Activated T-cell treated with anti-CD3 and anti-CD28 coated beads for 48 hours (primary cell): ENCODE measurements at places on chromosomes 6 and 20.

GRCh38 chr20:9140162-9140760, 71.4 kb downstream of the PLCB4 start:
- DNase-seq: no peak

DNA sequence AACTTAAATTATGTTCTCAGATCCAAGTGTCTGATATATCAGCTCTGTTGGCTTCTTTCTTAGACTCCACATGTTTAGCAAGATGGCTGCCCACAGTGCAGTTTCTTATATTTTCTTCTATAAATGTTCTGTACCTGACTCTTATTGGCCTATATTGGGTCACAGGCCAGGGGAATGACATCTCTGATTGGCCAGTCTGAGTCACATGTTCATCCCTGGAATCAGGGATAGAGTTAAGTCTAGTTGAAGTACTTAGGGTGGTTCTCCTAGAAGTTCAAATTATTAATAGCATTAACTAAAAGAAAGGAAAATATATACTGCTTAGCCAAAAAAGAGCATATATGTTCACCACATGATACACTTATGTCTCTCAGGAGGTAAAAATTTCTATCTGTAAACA, 105.3 kb upstream of the SLC22A16 start:
- DNase-seq: no peak

GRCh38 chr6:45377043-45377553, 636 bp downstream of the SUPT3H start:
- DNase-seq: no peak

GRCh38 chr6:146543940-146544615, 445 bp downstream of the RAB32 start:
- peak; percentile 5 for DNase-seq

DNA sequence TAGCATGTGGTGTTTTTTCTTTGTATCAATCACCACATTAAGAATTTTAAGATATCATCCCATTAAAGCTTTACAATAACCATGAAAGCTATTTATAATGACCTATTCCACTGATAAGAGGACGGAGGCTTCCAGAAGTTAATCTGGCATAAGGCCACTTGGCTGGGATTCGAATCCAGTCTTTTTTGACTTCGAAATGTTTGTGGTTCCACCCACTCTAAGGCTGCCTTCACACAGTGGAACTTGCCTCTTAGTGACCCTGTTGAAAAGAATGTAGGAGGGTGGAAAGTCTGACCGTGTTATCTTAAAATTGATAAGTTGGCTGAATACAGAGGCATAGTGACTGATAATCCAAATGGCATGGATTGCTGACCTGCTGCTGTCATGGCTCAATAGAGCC, 959.7 kb downstream of the KIF16B start:
- no peak for DNase-seq

GRCh38 chr20:2800521-2801285, at the start of gene CPXM1:
CPXM1 (minus strand) TSS chr20:2800627; CDS start chr20:2800572, 55 bp downstream.
- no peak for DNase-seq

GRCh38 chr6:151561238-151561637, 67.4 kb downstream of the CCDC170 start:
- DNase-seq: no peak

DNA sequence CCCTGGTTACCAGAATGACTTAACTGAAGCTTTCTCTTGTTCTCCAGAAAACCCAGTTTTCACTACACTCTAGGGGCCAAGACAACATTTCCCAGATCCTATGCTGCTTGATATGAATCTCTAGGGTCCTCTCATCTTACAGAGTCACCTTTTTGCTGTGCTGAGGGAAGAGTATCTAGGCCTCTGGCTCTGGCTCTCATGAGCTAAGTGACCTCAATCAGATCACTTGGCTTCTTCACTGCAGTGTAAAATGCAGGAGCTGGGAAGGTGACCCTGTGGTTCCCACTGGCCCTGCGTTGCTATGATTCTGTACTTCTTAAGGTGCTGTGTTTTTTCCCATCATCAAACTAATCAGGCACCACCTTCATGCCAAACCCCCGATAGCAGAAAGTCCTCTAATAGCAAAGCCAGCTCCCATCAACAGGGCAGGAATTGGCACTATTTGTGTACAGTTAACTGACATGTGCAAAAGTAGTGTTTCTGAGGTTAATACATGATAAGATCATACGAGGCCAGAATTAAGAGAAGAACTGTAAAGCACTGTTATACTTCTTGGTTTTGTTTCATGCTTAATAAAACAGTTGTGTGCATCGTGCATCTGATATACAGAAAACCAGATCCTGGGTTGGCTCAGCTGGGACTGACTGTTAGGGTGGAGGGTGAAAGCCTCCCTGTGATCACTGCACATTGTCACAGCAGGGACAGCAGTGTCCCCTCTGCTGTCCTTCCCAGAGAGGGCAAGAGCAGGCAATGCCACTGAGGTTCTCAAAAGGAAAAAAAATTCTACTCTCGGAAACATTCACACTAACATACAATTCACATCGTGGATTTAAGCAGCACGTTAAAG, 46.7 kb downstream of the CNKSR3 start:
- DNase-seq: no peak

DNA sequence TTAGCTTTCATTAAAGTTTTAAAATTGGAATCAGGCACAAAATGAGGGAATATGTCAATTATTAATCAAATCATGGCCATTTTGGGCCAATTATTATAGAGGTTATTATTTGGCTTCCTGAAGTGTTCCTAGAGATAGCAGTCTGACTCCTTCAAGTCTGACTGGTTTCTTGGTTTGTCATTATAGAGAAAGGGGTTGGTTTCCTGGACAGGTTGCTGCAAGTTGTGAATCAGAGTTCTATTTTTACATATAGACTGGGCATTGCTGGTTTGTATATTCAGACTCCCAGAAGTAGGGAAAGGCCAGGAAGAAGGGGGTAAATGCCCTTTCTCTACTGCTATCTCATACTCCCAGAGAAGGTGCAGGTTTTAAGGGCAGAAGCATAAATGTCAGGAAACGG, 121.4 kb upstream of the CEP162 start:
- DNase-seq: no peak

GRCh38 chr6:105326833-105327770, 75.8 kb downstream of the PREP start:
- DNase-seq: no peak

DNA sequence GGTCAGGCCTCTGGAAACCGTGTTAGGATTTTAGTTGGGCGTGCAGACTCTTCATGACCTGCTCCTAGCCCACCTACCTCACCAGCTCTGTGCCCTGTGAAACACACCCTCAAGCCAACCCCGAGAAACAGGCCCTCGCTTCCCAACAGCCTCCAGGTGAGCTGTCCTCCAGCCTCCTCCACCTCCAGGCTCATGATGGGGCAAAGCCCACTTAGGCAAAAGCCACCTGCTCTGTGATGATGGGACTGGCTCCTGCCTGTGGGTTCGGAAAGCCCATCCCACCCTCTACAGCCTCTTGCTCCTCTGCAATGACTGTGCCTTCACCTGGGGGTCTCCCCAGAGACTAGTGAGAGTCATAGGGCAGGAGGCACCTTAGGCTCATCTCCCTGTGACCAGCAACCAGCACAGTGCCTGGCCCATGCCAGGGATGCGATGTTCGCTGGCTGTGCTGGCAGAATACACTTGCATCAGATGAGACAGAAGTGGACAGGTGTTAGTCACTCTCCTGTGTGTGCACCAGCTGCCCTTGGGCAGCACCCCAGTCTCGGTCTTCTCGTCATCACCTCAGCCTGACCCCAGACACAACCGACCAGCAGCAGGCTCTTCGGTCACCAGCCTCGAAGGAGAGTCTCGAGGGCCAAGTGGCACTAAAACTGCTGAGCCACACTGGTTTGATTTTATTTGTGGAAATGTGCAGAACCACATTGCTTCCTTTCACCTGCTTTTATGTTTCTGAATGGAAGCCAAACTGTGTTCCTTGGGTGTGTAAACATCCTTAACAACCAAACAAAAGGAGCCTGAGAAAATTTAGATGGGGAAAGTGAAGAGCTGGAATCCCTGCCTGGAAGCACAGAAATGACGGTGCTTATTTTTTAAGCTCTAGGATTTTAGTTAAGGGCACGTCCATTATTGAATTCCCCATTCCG, 10.7 kb downstream of the PXDC1 start:
- DNase-seq: no peak

GRCh38 chr6:23316131-23316530, 746.8 kb downstream of the HDGFL1 start:
- DNase-seq: no peak

GRCh38 chr6:133724726-133725125, 164.2 kb upstream of the TCF21 start:
- no peak for DNase-seq

GRCh38 chr20:21433329-21433890, 36.1 kb upstream of the NKX2-4 start:
- DNase-seq: no peak

GRCh38 chr6:37582306-37582705, 82.6 kb upstream of the CCDC167 start:
- no peak for DNase-seq

- no peak for DNase-seq
Measured at GRCh38 chr20:20685635-20686034, 26.8 kb downstream of the RALGAPA2 start.

DNA sequence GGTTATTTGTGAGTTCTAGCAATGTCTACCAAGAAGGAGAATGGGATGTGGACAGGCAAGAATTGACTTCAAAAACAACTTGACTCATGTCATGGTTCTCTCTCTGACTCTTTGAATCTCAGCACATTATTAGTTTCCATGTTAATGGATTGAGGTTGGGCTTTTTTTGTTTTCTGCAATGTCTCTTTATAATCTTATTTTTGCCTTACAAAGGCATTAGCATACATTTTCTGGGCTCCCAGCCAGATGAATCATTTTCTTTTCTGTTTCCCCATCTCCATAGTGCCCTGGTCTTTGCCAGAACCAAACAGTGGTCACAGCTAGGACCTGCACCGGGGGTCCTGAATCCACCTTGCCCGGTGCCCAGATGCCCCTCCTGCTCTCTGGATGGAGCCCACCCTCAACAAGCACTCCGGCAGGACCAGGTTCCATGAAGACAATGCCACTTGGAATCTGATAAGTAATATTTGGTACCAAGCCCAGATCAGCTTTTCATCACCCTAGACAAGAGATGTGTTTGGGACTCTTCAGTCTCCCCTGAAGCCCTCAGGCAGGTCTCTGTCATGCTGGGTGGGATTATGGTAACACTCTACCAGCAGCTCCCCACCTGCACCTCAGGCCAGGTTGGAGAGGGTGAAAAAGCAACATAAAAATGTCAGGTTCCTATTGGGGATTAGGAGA, 266.7 kb upstream of the SULF2 start:
- no peak for DNase-seq

- DNase-seq: no peak
Measured at GRCh38 chr6:28245206-28245941, 6.7 kb downstream of the ZKSCAN4 start.

DNA sequence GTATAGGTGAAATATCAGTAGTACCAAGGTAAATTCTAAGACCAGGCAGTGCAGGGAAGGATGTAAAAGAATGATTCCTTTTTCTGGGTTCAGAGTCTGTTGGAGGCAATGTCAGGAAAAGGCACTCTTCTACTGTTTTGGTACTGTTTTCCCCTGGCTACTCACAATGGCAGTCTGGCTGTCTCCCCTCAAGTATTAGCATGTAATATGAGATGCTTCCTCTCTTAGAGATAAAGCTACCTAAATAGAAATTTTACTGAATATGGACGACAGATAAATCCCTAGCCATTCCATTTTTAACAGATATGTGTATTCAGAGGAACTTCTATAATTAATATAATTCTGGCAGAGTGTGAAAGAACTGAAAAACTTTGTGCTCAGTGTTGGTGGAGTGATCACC, 3.5 kb downstream of the RNF8 start:
- no peak for DNase-seq

DNA sequence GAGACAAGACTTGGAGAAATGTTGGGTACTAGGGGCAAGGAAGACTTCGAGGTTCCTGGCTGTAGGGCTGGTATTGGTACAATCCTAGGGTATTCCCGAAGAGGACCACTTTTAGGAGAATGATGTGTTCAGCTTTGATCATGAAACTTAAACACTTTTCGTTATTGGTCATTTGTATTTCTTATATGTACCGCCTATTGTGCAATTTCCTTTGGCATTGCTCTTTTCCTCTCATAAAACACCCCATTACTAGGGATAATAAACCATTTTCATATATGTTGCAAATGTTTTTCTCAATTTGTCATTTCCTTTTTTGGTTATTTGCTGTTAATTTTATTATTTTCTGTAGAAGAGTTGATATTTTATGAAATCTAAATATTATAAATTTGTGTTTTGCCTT, 18.9 kb upstream of the ARFGEF3 start:
- DNase-seq: no peak

GRCh38 chr6:154093231-154094044, 54.4 kb downstream of the OPRM1 start:
- DNase-seq: no peak

DNA sequence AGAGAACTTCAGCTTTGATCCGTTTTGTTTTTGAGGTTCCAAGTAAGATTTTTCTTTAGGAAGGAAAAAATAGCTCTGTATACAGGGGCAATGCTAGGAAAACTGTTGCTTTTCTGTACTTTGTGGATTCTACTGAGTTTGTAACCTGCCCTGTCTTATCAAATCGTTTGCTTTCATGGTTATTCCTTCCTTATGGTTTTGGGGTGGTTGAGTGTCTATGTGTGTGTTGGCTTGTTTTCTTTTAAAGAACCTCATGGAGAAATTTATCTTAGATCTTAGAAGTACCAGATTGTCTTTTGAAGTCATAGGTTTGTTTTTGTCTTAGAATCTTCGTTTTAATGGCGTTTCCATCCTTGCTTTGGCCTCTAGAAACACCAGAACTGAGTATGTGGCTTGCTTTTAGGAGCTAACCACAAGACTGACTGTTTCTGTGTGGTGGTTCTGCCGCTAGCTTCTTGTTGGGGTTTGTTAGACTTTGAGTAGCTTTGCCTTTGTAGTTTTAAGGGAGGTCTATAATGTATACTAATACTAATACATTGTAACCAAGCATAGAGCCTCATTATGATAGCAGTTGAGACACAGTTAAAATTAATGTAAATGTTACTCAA, 86.8 kb downstream of the RPP40 start:
- no peak for DNase-seq

DNA sequence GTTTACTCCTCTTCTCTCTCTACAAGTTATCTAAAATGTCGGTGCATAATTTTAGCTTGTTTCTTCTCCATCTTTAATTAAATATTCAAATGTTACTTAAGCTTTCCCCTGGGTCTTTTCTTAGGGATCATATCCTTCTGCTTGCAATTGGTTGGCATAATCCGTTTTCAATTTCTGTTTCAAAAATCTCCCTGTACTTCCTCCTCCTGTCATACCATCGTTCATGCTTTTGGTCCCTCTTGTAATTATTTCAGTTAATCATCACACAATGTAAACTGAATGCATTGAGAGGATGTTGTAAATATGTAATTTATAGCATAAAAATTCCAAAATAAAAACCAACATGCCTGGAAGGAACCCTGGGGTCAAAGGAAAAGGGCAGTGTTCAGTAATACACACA, 189.2 kb upstream of the RAB32 start:
- no peak for DNase-seq
